Endodermal cell (in vitro differentiated cells): ENCODE measurements at places on chromosomes 16 and 17. TPM values are rescaled to one million over a fixed set of nuclear protein-coding genes. Genes with fewer than 3 reads are reported as not detected.

DNA sequence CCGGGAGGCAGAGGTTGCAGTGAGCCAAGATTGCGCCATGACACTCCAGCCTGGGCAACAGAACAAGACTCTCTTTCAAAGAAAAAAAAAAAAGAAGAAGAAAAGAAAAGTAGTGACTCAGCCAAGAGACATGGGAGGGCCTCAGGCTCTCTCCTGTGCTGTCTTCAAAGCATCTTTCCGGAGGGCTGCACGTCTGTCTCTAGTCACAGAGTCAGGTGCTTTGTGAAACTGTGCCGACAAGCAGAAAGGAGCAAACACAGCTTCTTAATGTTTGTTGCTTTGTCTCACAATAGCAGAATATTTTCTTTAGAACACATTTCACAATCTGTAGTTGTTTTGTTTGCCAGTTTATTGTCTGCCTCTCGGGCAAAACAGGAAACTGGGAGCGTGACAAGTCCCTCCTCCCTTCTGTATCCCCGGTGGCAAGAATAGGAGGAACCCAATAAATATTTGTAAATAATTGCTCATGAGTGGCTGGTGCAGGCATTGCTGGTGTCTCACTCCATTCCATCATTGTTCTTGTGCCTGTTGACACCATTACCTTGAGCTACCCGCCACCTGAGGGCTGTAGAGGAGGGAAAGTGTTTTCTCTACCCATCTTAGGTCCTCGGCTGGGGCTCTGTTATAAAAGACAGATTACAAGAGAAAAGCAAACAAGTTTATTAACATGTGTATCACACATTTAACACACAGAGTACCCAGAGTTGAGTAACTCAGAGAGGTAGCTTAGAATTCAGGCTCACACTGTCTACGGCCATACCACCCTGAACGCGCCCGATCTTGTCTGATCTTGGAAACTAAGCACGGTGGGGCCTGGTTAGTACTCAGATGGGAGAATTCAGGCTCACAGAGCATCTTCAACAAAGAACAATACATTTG lies 5.5 kb downstream of the GAST start:
- no peak overlapping the region for H3K27ac ChIP-seq
- H3K4me1 ChIP-seq = no peaks in the 10 kb centered on the region
- H3K27me3 ChIP-seq = no peaks in the 10 kb centered on the region
- no peak overlapping the region for H3K4me3 ChIP-seq
- DNase-seq = no peak
- H3K36me3 ChIP-seq = no peaks in the 10 kb centered on the region

- no peaks in the 10 kb centered on the region for H3K4me1 ChIP-seq
- H3K4me3 ChIP-seq = no peak overlapping the region
- no peaks in the 10 kb centered on the region for H3K36me3 ChIP-seq
- no peaks in the 10 kb centered on the region for H3K27me3 ChIP-seq
- no peak for DNase-seq
- no peak overlapping the region for H3K27ac ChIP-seq
Measured at GRCh38 chr17:18949566-18949965, 2.4 kb upstream of the SLC5A10 start.

GRCh38 chr16:4962716-4963115 lies 4.6 kb downstream of the SEC14L5 start:
- peaks cover 24% of the 10 kb centered on the region for H3K27me3 ChIP-seq
- no peaks in the 10 kb centered on the region for H3K4me1 ChIP-seq
- no peaks in the 10 kb centered on the region for H3K36me3 ChIP-seq
- H3K27ac ChIP-seq = no peak overlapping the region

GRCh38 chr17:4345581-4346252 lies 20.8 kb downstream of the UBE2G1 start:
- H3K27ac ChIP-seq = no peak overlapping the region
- no peak for DNase-seq
- H3K4me3 ChIP-seq = peak overlapping the region; percentile 1
- H3K4me1 ChIP-seq = peaks cover 5% of the 10 kb centered on the region
- H3K27me3 ChIP-seq = no peaks in the 10 kb centered on the region

GRCh38 chr17:75592348-75593020 lies 4.9 kb downstream of the MYO15B start:
- H3K4me3 ChIP-seq = no peak overlapping the region
- H3K4me1 ChIP-seq = no peaks in the 10 kb centered on the region

ZNF423 gene
- total RNA-seq = 35.0 and 41.9 TPM in 2 replicates

GINS2 gene
- total RNA-seq = 32.8 and 32.9 TPM in 2 replicates
